Osteoblast (primary cell): ENCODE measurements at places on chromosomes 3 and 15. TPM values are rescaled to one million over a fixed set of nuclear protein-coding genes. Genes with fewer than 3 reads are reported as not detected.

DNA sequence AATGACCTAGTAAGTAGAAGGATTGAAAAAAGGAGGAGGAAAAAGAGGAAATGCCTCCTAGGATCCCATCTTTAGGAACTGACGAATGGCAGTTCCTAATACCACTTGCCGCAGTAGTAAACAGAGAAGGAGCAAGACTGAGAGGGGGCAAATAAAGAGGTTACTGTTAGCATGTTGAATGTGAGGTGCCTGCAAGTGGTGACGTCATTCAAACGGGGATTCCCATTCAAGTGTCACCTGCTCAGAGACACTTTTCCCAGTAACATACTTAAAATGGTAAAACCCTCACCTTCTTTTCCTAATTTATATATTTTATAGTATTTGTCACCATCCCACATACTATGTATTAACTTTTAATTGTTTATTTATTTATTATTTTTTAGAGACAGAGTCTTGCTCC is 178.9 kb downstream of the IL5RA start:
- peak; percentile 42 for DNase-seq

DNA sequence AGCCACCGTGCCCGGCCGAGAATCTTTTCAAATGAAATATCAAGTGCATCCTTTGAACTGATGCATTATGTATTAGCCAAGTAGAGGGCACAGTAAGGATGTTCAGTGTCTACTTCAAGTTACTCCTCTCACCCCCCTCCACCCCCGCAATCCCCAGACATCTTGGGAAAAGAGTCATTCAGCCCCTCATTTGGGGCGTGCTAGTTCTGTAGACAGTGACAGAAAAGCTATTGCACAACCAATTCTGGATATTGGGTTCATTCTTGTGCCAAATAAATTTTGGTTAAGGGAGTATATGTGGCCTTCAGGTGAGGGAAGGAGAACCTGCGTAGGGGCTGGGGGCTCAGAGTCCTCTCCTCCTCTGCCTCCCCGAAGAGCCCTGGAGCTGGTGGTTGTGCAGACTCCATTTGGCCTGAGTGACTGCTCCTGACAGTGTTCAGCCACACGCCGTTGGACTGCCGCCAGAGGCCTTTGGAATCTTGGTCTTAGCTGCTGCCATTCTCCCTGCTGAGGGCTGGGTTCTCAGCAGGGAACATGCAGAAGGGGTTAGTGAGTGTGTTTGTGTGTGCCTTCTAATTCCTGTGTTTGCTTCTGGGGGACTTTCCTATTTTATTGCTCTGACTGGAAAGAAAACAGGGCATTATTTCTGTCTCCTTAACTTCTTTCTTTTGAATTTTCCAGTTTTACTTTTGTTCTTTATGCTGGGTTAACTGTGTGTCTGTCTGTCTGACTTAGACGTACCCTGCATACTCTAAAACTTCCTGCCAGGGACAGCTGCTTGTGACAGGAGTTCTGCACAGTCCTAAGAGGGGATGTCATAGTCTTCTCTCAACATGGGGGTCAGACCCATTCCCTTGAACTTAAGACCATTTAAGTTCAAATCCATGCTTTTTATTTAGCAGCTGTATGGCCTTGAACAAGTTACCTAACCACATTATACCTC is 21.0 kb downstream of the RARB start:
- DNase-seq: no peak

DNA sequence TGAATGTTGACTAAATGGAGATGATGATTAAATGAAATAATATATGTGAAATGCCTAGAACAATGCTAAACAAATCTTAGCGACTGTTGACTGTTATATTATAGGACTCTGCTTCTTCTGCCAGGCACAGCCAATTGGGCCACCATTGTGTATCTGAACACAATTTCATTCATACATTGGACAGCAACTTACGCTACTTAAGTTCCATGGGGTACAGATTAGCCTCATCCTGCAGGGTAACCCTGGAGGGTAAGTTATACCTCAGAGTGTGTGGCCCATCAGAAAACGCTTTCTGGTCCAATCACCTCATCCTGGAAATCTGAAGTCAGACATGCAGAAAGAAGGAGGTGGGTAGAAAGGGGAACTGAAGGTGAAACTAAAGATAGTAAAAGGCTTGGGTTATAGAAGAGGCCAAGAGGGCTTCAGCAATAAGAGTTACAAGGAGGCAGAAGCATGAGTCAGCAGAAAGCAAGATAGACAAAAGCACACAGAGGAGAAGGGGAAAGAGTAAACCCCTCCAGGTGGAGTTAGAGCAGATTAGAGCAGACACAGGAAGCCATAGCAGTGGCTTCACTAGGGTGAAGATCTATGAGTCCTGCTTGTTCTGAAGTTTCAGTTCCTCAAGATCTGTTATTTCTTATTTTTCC is 119.3 kb upstream of the SLC24A5 start:
- DNase-seq: no peak

DNA sequence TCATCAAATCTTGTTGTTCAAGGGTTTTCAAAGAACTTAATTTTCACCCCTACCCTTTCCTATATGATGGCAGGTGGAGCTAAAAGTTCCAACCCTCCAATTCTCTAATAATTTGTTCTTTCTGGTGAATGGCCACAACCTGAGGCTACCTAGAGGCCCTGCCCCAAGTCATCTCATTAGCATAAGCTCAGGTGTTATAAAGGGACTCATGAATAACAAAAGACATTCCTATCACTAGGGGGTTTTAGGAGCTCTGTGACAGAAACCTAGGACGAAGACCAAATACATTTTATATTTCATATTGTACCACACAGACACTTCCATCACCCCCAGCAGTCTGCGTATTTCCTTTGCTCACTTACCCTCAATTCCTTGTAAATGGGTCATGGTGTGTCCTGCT is 483.6 kb upstream of the EPHA6 start:
- DNase-seq: no peak

GRCh38 chr15:61141497-61142125 is 87.5 kb downstream of the RORA start:
- no peak for DNase-seq

- DNase-seq: peak; percentile 29
Measured at GRCh38 chr15:83846847-83847246, 192.9 kb downstream of the ADAMTSL3 start.

DNA sequence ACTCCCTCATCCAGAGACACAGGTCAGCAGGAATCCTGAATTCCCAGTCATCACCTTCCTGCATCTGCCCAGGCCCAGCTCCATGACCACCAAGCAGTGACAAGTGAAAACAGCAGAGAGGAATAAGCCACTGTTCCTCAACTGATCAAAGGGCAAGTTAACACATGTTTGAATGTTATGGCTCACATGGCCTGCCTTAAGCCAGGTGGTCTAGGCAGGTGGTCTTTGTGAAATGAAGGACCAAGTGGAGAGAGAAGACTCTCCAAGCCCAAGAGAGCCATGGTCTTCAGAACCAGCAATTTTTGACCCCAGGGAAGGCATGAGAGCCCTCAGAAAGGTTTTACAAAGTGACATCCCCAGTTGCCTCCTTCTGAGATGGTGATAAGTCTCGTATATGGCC is 161.8 kb downstream of the EPHB1 start:
- no peak for DNase-seq

GRCh38 chr3:56590814-56591213 is 33.8 kb downstream of the CCDC66 start:
- no peak for DNase-seq

DNA sequence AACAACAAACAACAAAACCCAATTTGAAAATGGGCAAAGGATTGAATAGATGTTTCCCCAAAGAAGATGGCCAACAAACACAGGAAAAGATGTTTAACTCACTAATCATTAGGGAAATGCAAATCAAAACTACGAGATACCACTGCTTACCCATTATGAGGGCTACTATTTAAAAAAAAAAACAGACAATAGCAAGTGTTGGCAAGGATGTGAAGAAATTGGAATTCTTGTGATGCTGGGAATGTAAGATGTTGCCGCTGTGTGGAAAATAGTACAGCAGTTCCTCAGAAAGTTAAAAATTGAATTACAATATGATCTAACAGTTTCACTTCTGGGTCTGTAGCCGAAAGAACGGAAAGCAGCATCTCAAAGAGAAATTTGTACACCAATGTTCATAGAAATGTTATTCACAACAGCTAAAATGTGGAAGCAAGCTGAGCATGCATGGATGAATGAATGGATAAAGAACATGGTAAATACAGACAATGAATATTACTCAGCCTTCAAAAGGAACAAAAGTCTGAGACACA is 121.9 kb downstream of the CHSY1 start:
- DNase-seq: no peak

DNA sequence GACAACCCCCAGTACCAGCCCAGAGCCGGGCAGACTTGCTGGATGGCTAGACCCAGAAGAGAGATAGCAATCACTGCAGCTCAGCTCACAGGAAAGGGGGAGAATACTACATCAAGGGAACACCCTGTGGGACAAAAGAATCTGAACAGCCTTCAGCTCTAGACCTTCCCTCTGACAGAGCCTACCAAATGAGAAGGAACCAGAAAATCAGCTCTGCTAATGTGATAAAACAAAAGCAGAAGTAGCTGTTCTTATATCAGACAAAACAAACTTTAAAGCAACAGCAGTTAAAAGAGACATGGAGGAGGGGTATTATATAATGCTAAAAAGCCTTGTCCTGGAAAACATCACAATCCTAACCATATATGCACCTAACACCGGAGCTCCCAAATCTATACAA is 283.3 kb downstream of the KLF13 start:
- no peak for DNase-seq

GRCh38 chr15:58444658-58445332 is 13.0 kb downstream of the LIPC start:
- DNase-seq: no peak

- DNase-seq: no peak
Measured at GRCh38 chr3:161879470-161879869, 382.9 kb downstream of the OTOL1 start.

DNA sequence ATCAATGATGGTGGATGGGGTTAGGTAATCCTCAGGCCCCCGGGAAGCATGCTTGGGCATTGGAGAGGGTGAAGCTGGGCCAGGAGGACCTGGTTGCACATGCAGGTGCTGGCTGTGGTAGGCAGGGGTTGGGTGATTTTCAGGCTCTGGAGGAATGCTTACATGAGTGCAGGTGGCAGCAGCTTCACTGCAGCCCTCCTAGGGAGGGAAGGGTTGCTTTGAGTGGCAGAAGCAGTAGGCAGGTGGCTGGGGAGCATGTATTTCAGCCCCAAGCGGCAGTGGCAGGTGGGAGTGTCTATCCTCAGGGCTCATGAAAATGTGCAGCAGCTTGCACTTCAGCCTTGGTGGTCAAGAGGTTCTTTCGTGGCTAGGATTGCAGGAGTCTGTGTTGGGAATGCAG is 230.0 kb upstream of the CTNNB1 start:
- no peak for DNase-seq

- DNase-seq: peak; percentile 94
Measured at GRCh38 chr15:88894819-88895767, at the start of gene HAPLN3. Gene HAPLN3 (minus strand): TSS chr15:88895544. CDS start chr15:88887298, 8,246 bp downstream.

DNA sequence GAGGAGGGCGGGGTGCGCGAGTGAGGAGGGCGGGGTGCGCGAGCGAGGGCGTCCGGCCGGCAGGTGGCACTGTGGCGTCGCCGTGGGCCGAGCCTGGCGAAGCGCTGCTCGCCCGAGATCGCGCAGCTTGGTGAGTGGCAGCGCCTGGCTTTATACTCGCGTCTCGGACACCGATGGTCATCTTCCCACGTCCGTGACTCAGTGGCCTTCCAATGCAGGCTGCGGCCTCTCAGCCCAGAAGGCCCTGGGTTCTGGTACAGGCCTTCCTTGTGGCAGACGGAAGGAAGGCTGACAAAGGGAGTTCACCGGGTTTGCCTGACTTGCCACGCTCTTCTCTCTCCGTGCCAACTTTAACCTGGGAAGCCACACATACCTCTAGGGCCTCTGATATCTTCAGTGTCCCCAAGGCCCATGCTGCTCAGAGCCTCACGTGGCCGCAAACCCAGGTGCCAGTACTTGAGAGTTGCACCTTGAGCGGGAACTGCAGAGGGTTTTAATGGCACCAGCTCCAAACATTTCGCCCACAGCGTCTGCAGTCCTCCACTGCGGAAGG is 195.3 kb upstream of the LYSMD4 start:
- DNase-seq: peak; percentile 97

GRCh38 chr3:32881624-32882023 is 63.8 kb downstream of the TRIM71 start:
- DNase-seq: no peak

DNA sequence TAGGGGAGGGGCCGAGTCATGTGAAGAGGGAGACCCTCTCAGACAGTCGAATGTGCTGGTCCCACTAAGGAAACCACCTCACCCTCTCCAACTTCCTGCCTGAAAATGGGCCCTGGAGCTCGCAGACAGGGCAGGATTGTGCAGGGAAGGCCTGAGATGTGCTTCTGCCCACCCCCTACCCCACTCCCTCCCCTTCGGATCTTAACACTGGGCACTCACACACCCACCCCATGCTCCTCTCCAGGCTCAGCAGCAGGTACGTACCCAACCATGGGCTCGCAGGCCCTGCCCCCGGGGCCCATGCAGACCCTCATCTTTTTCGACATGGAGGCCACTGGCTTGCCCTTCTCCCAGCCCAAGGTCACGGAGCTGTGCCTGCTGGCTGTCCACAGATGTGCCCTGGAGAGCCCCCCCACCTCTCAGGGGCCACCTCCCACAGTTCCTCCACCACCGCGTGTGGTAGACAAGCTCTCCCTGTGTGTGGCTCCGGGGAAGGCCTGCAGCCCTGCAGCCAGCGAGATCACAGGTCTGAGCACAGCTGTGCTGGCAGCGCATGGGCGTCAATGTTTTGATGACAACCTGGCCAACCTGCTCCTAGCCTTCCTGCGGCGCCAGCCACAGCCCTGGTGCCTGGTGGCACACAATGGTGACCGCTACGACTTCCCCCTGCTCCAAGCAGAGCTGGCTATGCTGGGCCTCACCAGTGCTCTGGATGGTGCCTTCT is 20.0 kb downstream of the ATRIP start:
- peak; percentile 72 for DNase-seq

DNA sequence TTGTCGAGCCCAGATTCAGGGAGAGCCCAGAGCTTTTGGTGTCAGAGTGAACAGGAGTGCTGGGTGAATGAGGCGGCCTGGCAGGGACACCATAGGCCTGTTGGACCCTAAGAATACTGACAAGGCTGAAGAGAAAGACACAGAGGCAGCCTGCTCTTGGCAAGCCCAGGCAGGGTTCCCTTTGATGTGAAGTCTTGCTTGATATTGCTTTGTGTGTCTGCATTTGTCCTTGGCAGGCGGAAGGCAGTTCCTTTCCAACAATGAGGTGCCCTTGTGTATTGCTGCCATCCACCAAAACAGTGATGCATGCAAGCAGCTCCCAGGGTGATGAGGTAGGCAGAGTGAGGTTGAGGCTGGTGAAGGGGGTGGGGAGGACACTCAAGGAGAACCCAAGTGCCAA is 152.7 kb upstream of the TSC22D2 start:
- peak; percentile 8 for DNase-seq

The BCHE gene
- total RNA-seq: not detected in 2 replicates

The MTHFS gene
- total RNA-seq: 15.6 and 17.0 TPM in 2 replicates

The LRRC49 gene
- 13.0 and 18.1 TPM in 2 replicates for total RNA-seq

The SERPINI2 gene
- not detected in 2 replicates for total RNA-seq

The SST gene
- total RNA-seq: not detected in 2 replicates

The C3orf85 gene
- total RNA-seq: not detected in 2 replicates

The CATSPER2 gene
- total RNA-seq: 1.1 and 3.8 TPM in 2 replicates

The SLC9C1 gene
- not detected in 2 replicates for total RNA-seq

The SLC6A11 gene
- not detected in 2 replicates for total RNA-seq

The GRK7 gene
- total RNA-seq: not detected in 2 replicates

The PRC1 gene
- total RNA-seq: 17.1 and 17.7 TPM in 2 replicates

The ASB14 gene
- not detected in 2 replicates for total RNA-seq
